ENCODE measurements at places on chromosomes 2 and 18.

DNA sequence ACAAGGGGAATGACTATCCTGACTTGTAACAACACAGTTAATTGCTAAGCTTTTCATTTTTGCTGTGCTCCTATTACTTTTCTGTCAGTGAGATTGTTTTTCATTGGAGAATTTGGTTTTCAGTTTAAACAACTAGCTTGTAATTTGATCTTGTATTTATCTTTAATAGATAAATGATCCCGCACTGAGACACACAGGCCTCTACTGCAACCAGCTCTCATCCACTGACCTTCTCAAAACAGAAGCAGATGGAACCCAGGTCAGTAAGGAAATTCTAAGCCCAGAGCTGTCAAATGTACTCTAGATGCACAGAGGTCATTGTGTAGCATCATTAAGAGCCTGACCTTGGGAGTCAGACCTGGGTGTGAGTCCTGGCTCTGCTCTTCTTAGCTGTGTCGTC lies 30.7 kb downstream of the PTRHD1 start:
- DNase-seq, result no peak

- DNase-seq, result no peak
Measured at GRCh38 chr2:239809391-239809790, 215.8 kb downstream of the NDUFA10 start.

GRCh38 chr2:111072220-111072871 lies 48.4 kb upstream of the BCL2L11 start:
- DNase-seq, result no peak

- no peak for DNase-seq
Measured at GRCh38 chr2:226325526-226325925, 474.1 kb downstream of the IRS1 start.

DNA sequence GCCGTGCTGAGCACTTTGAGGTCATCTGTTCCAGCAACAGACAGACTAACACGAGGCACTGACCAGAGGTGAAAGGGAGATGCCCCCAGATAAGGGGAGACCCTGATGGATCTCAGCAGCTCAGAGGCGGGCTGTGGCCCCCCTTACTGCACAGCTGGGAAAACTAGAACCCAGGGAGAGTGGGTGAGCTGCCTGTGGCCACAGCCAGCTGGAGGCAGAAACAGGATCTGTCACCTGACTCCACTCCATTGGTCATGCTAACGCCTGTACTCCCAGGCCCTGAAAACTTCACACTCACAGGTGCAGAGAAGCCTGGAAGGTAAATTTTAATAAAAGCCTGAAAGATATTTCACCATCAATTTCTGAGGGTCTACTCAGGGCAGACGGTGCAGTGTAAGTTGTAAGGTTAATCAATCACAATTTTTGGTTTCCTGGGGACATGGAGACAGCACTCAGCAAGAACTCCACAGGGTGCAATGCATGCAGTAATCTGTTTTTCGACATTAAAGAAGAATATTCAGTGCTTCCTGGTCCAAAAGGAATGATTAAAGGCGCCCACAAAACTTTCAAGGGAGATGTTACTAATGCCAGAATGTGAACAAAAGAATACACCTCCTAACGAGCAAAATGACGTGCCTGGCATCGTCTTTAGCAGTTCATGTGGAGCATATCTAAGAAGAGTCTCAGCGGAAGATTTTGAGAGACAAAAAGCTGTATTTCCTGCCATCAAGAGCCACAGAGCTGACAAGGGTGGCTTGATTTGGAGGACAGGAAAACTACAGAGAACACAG lies 173.4 kb downstream of the EIPR1 start:
- DNase-seq, result no peak

GRCh38 chr2:64865073-64865830 lies 123.9 kb upstream of the SLC1A4 start:
- peak; percentile 85 for DNase-seq

DNA sequence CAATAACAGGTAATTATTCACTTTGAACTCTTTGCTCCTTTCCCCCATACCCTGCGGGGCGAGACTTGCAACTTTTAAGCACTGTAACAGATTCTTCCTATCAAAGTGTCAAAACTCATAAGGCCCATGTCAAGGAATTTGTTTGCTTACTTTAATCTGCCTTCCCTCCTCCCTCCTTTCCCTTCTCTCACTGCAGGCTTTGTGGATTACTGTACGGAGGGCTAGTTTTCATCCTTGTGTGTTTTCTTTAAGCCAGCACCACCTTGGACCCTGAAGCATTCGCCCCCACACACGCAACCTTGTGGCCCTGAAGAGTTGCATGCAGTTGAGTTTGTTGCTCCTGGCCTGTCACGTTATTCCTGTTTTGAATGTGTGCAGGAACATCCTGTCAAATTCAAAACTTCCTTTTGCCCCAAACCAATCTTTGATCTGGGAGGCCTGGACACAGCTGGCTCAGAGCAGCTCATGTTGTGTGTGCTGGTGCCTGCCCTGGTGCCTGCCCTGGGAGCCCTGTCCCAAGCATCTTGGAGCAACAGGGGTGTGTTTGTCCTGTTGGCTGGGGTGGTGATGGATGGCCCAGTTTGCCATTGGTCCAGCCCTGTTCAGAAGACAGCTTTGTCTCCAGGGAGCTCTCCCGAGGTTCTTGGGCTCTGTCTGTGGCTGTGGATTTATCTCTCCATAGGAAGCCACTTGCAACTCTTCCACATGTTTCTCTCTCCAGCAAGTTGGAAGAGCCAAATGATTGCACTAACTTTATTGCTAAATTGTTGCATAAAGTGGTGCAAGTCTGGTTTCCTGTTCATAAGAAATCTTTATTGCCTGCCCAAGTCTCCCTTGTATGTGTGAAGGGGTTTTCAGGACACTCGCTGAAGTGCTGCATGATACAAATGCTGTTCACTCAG lies 199.6 kb downstream of the VAPA start:
- no peak for DNase-seq

DNA sequence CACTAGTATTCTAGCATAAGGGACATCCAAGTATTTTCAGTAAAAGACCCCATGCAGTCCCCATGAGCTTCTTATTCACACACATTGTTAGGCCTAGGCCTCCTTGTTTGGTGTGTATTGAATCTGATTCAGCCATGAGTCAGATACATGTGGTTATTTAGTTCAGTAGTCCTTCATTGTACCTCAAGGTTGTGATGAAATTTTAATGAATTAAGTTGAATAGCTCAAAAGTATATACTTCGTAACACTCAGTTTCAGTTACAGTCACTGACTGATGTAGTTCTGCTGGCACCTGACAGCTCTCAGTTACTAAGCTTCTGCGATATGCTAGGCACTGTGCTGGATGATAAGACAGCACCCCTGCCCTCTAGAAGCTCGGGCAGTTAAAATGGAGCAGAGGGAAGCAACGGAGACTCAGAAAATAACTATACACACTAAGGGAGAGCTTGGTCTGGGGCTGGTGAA lies 86.4 kb downstream of the XRCC5 start:
- DNase-seq, result no peak

GRCh38 chr18:34207344-34207851 lies 17.3 kb downstream of the NOL4 start:
- DNase-seq, result no peak

DNA sequence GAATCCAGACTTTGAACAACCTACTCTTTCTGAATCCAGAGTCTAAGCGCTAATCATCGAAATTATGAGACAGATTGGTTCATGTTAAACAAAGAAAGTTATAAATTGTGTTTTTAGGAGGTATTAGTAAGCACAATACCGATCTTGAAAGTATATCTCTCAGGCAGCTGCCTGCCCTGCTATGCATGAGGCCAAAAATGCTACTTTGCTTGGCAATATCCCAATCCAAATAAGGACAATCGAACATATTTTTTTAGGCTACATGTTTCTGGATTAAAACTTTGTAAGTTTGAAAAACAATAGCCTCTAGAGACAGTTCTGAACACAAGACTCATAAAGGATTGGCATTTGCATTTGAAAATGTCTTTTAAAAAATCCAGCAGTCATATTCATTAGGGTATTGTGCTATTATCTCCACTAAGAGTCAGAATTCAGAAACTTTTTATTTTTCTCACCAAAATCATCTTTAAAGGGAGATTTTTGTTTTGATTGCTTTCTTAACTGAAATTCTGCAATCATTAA lies 167.1 kb downstream of the PDE1A start:
- DNase-seq, result no peak

DNA sequence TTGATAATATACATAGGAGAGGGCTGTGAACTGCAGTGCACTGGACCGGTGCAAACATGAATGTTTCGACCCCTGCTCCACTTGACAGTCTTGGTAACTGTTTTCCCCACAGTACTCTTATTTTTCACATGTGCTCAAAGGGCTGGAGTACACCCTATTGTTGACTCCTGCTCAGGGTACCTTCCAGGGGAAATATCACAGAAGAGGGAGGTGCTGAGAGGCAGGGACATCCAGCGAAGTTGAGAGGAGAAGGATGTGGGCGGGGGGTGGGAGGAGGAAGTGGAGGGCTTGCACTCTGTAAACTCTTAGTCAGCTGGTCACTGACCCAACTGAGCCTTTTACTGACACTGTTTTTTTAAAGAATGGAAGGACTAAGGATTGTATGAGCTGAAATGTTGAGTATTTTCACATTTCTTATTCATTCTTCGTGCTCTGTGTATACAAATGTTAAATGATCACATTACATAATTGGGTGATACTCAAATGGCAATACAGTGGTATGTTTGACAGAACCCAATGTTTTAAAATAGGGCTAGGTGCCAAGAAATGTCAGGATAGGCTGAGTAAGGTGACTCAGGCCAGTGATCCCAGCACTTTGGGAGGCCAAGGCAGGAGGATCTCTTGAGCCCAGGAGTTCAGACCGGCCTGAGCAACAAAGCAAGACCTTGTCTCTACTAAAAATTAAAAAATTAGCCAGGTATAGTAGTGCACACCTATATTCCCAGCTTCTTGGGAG lies 10.0 kb downstream of the INPP4A start:
- no peak for DNase-seq

- no peak for DNase-seq
Measured at GRCh38 chr2:182891611-182892010, 25.2 kb upstream of the FRZB start.

- DNase-seq, result peak; percentile 52
Measured at GRCh38 chr2:241851325-241852115, 7.2 kb downstream of the PDCD1 start.

DNA sequence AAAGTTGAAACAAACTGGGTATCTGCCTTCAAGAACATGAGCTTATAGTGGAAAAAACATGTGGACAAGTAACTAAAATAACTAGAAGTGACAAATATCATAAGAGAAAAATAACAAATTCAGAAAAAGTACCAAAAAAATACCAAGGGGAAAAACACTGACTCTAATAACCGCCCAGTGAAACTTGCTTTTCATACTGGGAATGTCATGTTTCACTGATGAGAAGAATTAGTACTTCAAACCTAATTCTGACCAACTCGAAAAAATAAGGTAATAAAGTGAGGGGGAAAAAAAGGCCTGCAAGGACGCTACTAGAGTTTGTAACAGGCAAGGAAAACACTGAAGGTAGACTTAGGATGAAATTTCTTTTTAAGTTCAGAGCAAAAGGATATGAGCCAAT lies 83.6 kb downstream of the RTTN start:
- DNase-seq, result no peak

GRCh38 chr2:2270808-2271415 lies 60.2 kb downstream of the MYT1L start:
- no peak for DNase-seq

DNA sequence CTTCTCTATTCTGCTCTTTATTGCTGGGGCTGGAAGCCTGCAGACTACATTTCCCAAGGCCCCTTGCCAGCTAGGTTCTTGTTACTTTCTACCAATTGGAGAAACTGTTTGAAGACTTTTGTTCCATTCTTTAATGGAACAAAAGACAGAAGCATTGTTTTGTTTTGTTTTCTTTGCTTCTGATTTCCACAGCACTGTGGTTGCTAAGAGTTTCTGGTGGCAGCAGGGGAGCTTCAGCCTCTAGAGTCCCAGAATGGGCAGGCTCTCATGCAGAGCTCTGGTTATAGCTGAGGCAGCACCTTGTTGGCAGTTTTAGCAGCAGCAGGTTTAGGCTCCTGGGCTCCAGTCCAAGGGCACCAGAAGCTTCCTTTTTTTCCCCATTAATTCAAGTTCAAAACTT lies 234.3 kb downstream of the ETAA1 start:
- no peak for DNase-seq

- DNase-seq, result peak; percentile 61
Measured at GRCh38 chr2:202035089-202035940, 1.7 kb downstream of the FZD7 start.
